ENCODE measurements at places on chromosomes 16 and 17. TPM values are rescaled to one million over a fixed set of nuclear protein-coding genes. Genes with fewer than 3 reads are reported as not detected.

Gene DLG4
- total RNA-seq = 22.4 TPM

Gene CD300LB
- total RNA-seq = not detected

Gene GPR139
- not detected for total RNA-seq

Gene GRN
- 58.8 TPM for total RNA-seq
